ENCODE measurements at places on chromosomes 2 and 18. TPM values are rescaled to one million over a fixed set of nuclear protein-coding genes. Genes with fewer than 3 reads are reported as not detected.

DNA sequence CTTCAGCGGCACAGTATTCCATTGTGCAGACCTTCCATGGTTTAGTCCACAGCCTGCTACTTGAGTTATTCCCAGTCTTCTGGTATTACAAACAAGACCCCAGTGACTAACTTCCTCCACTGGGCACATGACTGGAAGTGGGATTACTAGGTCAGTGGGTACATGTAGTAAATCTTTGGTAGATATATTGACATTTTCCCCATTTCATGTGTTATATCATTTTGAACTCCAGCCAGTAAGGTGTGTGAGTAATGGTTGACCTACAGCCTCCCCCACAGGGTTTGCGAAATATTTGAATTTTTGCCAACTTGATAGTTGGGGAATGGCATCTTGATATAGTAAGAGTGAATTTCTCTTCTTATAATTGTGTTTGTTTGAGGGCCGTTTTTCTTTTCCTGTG is 58.8 kb downstream of the RNF144A start:
- H3K27ac ChIP-seq = no peak overlapping the region
- DNase-seq = no peak
- peaks cover 6% of the 10 kb centered on the region for H3K4me1 ChIP-seq
- H3K4me3 ChIP-seq = no peak overlapping the region

- DNase-seq = no peak
- H3K36me3 ChIP-seq = no peaks in the 10 kb centered on the region
- no peaks in the 10 kb centered on the region for H3K27me3 ChIP-seq
These were observed 120.1 kb upstream of the TWIST2 start for GRCh38 chr2:238727585-238728329.

DNA sequence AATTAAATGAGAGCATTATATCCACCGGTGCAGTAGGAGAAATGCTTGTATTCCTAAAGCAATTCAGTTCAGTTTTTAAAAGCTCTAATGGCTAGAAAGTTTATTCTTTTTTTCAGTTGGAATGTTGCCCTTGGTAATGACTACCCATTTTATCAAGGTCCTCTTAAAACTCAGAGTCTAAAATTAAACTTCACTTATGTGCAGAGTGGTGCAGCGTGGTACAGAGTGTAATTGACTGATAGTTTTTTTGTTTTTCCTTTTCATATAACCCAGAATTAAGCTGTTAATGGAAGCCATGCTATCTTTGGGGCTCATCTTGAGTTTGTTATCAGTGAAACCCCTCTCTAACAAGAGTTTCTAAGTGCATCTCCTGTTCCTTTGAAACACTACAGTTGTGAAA is 21.4 kb downstream of the NCOA1 start:
- DNase-seq = no peak
- H3K4me3 ChIP-seq = no peak overlapping the region
- peaks cover 43% of the 10 kb centered on the region for H3K4me1 ChIP-seq
- H3K27ac ChIP-seq = no peak overlapping the region
- no peaks in the 10 kb centered on the region for H3K27me3 ChIP-seq

DNA sequence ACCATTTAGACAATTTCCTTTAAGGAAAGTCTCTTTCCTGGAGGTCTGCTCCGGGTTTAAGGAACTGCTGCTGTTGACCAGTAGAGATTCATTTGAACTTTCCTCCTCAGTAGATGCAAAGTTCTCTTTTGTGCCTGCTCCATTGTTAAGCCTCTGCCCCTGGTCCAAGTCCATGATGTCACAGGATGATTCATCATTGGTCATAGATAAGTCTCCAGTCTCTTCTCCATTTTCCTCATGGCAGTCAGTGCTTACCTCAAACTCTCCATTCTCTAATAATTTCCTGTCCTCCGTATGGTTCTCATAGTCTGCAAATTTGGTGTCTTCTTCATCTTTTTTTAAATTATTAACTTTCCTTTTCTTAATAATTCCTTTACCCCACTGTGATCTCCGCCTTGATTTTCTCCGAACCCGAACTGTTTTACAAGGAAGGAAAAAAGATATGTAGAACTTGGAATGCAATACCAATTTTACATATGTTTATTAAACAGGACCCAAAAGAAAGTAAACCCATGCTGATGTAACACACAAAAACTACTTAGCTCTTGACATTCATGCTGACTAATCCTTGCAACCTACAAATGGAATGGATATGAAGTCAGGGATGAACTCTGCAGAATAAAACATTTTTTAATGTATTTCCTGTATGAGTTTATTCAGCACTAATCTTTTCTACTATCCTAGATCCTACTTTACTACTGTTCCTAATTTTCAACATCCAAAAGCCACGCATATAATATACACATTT is 169.1 kb downstream of the ATAD2B start:
- no peak overlapping the region for H3K4me3 ChIP-seq
- no peaks in the 10 kb centered on the region for H3K27me3 ChIP-seq
- H3K4me1 ChIP-seq = no peaks in the 10 kb centered on the region
- no peak for DNase-seq
- H3K36me3 ChIP-seq = peaks cover 15% of the 10 kb centered on the region
- no peak overlapping the region for H3K27ac ChIP-seq

DNA sequence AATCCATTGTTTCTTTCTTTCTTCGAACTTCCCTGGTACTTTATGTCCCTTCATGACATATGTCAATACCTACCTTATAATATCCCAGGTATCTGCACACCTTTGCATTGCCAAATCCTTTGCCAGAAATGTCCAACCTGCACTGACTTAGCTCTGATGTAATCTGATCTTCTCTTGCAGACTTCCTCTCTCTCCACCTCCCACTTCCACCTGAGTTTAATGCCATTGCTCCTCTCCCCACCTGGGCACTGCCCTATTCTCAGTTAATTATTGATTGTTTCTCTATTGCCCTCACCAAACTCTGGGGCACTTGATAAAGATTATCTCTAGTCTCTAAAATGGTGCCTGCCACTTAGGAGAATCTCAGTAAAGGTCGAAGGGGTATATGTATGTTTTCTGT is 23.0 kb downstream of the ARHGAP15 start:
- DNase-seq = no peak
- H3K27me3 ChIP-seq = no peaks in the 10 kb centered on the region
- H3K36me3 ChIP-seq = no peaks in the 10 kb centered on the region

- no peaks in the 10 kb centered on the region for H3K27me3 ChIP-seq
- H3K27ac ChIP-seq = no peak overlapping the region
- H3K36me3 ChIP-seq = no peaks in the 10 kb centered on the region
These were observed 82.3 kb downstream of the FBXO15 start for GRCh38 chr18:74065366-74065765.

DNA sequence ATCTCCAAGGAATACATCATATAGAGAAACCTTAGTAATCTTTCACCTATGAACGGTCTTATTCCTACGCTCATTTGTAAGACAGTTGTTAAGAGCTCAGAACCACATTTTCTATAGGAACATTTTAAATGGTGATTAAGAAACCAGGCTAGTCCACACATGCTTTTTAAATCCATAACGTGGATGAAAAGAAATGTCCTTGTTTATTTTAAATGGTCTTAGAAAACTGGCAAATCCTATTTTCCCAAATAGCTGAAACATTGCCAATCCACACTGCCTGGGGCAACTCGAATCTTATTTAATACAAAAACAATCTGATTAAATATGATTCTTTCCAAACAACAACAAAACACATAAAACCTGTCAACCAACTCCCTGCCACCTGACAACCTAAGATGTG is 23.7 kb downstream of the METTL8 start:
- H3K36me3 ChIP-seq = no peaks in the 10 kb centered on the region
- H3K27ac ChIP-seq = no peak overlapping the region
- peaks cover 8% of the 10 kb centered on the region for H3K4me1 ChIP-seq
- H3K27me3 ChIP-seq = no peaks in the 10 kb centered on the region
- no peak for DNase-seq

DNA sequence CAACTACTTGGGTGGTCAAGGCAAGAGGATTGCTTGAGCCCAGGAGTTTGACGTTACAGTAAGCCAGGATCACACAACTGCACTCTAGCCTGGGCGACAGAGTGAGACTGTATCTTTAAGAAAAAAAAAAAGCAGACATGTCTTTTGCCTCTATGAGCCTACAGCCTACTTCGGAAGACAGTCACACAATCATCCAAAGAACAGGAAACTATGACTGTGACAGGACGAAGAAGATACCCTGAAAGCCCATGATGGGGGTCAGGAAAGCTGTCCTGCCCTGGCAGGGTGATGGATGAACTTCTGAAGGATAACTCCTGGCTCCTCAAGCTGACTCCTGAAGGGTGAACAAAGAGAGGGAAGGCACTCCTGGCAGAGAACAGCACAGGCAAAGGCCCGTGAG is 251.7 kb upstream of the SIX2 start:
- no peak overlapping the region for H3K4me3 ChIP-seq
- H3K27me3 ChIP-seq = no peaks in the 10 kb centered on the region
- no peak overlapping the region for H3K27ac ChIP-seq
- peaks cover 38% of the 10 kb centered on the region for H3K4me1 ChIP-seq
- H3K36me3 ChIP-seq = no peaks in the 10 kb centered on the region

DNA sequence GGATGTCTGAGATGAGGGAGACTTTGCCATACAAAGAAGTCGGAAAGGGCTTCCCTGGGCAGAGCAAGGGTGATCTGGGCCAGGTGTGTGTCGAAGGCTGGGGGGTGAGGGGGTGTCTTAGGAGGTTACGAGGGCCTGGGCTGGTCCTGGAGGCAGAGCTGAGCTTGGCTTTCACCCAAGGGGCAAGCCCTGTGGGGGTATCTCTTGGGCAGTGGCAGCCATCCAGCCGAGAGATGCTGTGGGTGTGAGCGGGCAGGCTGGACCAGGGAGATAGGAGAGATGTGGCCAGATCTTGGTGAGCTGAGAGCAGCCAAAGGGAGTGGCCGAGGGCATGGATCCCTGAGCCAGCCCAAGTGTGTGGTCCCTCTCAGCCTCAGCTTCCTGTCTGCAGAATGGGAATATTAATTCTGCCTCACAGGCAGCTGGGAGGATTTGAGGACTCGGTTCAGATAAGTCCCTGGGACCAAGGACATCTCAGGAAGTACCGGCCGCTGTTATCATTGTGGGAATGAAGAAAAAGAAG is 33.0 kb downstream of the MAL start:
- no peak overlapping the region for H3K27ac ChIP-seq
- no peaks in the 10 kb centered on the region for H3K4me1 ChIP-seq
- H3K27me3 ChIP-seq = no peaks in the 10 kb centered on the region

DNA sequence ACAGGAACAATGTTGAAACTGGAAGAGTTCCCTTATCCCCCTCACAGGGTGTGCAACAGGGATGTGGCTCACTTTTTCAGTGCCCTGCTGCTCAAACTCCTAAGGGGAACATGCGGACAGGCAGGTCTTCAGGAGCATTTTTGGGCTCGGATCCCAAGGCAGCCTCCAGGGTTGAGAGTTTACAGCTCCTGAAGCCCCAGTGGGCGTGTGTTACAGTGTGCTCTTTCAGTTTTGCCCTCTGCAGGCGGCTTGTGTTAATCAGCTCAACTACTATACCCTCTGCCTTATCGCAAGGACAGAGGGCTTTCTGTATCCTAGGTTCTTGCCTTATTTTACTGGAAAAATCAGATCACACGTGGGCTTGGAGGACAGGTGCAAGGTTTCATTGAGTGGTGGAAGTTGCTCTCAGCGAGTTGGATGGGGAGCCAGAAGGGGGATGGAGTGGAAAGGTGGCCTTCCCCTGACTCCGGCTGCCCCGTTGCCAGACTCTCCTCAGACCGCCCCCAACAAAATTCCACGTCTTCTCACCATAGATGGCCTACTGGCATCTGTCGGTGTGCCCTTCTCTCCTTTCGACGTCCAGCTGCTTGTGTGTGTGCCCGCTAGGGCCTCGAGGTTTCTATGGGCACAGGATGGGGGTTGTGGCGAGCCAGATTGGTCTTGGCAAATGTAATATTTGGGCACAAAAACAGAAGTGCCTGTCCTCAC is 541.9 kb downstream of the TMX3 start:
- DNase-seq = no peak
- H3K36me3 ChIP-seq = no peaks in the 10 kb centered on the region
- H3K27me3 ChIP-seq = no peaks in the 10 kb centered on the region
- no peak overlapping the region for H3K4me3 ChIP-seq
- peaks cover 1% of the 10 kb centered on the region for H3K4me1 ChIP-seq

- no peak for DNase-seq
- H3K4me1 ChIP-seq = no peaks in the 10 kb centered on the region
- H3K27ac ChIP-seq = no peak overlapping the region
- H3K4me3 ChIP-seq = no peak overlapping the region
- H3K36me3 ChIP-seq = no peaks in the 10 kb centered on the region
These were observed 99.9 kb upstream of the SLC38A11 start for GRCh38 chr2:165055082-165055851.

- no peak for DNase-seq
- H3K27ac ChIP-seq = no peak overlapping the region
- no peak overlapping the region for H3K4me3 ChIP-seq
These were observed 70.8 kb upstream of the GRB14 start for GRCh38 chr2:164692114-164692513.

DNA sequence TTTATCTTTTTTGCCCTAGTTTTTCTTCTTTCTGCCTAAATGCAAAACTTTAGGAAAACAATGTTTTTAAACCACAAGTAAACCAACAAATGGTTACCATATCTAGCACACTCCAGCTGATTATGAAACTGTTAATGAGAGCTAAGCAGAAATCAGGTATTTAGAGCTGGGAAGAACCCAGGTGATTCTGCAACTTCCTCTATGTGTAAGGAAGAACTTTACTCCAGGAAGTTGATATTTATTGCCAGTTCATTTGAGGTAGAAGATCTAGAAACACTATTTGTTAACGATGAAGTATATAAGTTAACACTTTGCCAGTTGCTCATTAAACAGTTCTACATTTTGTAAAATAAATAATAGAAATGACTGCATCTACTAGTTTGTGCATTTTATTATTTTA is 409.7 kb downstream of the XIRP2 start:
- H3K27me3 ChIP-seq = no peaks in the 10 kb centered on the region
- no peak overlapping the region for H3K4me3 ChIP-seq
- H3K27ac ChIP-seq = no peak overlapping the region
- no peak for DNase-seq

Gene CD8B
- total RNA-seq = 3.5 TPM

Gene LINC00305
- total RNA-seq = not detected

Gene SH3YL1
- 28.6 TPM for total RNA-seq

Gene KDM3A
- total RNA-seq = 41.7 TPM

Data from thoracic aorta (tissue), 2 donors.